MV-4-11 (cell line): ENCODE measurements at places on chromosomes 3 and 15.

- no peak for DNase-seq
These were observed 6.0 kb upstream of the HACD2 start for GRCh38 chr3:123590685-123591450.

GRCh38 chr3:3107858-3108257, 2.3 kb downstream of the IL5RA start:
- DNase-seq = no peak

- no peak for DNase-seq
These were observed 121.9 kb downstream of the HCN4 start for GRCh38 chr15:73246898-73247297.

- no peak for DNase-seq
These were observed 45.9 kb downstream of the NIPA2 start for GRCh38 chr15:22884344-22884743.
